ENCODE measurements at places on chromosomes 7 and 10.

- peak; percentile 58 for DNase-seq
Measured at GRCh38 chr7:134750083-134751062, 29.1 kb upstream of the CALD1 start.

DNA sequence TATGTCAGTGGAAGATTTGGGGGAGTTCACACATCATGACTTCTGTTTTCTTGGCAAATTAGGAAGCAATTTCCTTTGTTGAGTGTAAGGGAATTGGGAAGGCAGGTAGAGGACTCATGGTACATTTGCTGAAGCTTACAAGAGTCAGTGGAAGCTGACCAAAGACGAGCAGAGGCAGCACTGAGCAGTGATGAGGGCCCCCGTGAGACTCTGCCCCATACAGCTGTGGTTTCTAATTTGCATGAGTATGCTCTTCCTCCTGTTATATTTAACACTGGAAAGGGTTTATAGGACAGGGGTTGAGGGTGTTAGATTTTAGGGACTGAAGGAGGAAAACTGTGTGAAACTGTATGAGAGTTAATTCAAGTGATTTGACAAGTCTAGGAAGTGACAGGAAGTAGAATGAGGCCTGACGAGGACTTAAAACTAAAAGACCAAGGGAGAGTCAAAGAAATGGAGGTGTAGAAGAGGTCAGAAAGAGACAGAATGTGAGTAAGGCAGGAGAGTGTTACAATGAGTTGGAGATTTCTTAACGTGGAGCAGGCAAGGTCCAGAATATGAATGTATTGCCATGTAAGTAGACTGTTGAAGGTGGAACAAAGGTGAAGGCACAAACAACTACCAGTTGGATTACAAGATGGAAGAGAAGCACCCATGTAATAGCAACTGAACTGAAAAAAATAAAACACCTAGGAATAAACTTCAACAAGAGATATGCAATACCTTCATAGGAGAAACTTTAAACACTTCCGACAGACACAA, 23.5 kb upstream of the MRPS17 start:
- no peak for DNase-seq

DNA sequence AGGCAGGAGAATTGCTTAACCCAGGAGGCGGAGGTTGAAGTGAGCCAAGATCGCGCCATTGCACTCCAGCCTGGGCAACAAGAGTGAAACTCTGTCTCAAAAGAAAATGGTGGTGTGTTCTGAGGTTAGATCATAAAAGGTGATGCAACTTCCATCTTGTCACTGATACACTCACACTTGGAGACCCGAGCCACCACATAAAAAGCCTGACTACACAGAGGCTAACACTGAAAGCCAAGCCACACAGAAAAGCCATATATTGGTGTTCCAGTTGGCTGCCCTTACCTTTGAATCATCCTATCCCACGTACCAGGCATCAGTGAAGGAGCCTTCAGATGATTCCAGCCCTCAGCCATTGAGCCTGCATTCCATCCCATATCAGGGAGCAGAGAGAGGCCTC, 4.0 kb downstream of the MORN4 start:
- no peak for DNase-seq

- no peak for DNase-seq
Measured at GRCh38 chr7:152702-153391, 39.5 kb upstream of the FAM20C start.

- no peak for DNase-seq
Measured at GRCh38 chr7:67896721-67897120, 900.1 kb downstream of the TYW1 start.

GRCh38 chr10:24350070-24350921, 141.4 kb downstream of the KIAA1217 start:
- no peak for DNase-seq

GRCh38 chr10:110074758-110075671, 67.2 kb downstream of the ADD3 start:
- DNase-seq: no peak

DNA sequence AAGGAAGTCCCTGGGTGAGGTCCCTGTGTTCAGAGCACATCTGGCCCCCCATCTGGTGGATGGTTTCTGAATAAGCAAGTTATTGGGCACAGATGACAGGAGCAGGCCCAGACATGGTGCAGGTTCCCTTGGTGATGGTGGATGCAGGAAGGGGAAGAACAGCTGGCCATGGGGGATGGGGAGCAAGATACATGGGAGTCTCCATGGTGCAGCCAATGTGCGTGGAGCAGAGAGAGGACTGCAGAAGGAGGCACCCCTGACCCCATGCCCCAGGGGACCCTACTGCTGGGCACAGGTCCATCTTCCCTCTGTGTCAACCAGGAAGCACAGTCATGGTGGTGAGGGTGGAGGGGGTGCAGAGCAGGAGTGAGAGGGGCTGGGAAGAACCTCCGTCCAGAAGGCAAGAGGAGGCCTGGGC, 43.8 kb upstream of the RABGEF1 start:
- no peak for DNase-seq

DNA sequence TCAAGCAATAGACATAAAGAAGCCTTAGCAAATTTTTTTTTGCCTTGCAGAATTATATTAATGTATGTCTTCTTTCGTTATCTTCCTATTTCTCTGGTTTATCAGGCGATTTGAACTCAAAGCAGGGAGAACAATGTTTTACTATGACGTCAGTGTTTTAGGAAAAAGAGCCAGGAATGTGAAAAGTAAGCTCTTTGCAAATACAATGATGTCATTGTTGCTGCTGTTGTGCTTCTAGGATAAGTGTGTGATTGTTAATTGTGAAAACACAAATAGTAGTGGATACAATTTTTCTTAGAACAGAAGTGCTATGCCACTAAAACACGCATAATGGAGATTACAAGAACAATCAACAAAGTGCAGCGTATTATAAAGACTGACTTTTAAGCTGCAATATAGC, 9.5 kb upstream of the AUTS2 start:
- no peak for DNase-seq

DNA sequence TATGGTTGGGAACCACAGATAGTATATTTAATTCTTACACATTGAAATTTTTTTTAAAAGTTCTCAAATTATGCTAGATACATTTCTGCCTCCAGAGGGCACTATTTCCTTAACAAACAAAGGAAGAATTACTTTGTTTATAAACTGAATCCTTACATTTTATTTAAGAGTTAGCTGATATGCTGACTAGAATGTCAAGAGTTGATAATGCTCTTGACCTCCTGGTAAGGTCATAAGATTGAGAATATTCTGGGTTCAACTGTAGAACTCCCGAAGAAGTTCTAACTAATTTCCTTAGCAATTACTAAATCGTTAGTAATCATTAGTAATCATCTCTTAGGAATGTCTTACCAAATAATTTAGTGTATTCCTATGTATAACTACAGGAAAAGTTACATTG, 95.3 kb upstream of the CYP26C1 start:
- DNase-seq: no peak

DNA sequence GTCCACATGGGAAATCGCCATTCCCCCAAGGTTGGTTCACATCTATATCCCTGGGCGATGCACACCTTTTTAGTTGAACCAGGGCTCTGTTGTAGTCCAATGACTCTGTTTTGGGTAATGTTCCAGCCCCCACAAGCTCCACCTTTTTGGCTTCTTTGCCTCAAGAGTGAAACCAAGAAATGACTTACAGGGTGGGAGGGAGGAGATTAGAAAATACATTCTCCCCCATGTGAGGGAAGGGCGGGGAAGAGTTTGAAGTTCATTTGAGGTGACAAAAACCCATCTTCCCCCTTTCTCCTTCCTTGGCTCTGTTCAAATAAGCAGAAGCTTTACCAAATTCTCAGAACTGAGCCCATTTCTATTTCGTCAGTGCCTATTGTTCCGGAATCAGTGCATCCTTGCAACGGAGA, 82.8 kb downstream of the GATA3 start:
- DNase-seq: no peak

DNA sequence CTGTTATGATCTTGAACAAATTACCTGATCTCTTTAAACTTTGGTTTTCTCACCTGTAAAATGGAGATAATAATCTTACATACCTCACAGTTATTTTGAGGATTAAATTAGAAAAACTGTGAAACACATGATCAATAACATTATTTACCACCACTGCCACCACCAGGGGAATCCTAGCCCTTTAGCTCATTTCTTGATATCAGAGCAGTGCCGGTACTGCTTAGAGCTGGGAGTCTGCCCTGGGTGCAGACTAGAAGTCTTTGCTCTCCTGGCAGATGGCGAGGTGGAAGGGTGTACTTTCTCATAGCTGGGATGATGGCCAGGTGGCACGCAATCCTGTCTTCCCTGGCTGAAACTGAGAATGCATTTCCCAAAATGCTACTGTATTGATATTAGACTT, 12.7 kb upstream of the EFCAB10 start:
- DNase-seq: no peak

DNA sequence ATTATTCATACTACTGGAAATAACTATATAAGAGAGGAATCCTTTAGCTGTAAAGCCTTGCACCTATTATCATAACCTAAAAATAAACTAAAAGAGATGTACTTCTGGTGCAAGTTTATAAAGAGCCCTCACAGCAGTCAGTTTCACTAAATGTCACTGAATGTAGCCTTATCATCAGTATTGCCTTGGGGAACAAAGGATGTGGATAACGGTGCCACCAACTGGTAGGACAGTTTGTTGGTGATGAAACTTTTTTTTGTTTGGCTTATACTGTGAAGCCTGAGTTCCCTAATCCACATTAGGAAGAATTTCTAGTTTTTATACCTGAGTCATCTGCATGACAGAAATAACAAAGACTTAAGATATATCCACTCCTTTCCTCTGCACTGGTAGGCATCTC, 117.9 kb upstream of the COL1A2 start:
- no peak for DNase-seq

DNA sequence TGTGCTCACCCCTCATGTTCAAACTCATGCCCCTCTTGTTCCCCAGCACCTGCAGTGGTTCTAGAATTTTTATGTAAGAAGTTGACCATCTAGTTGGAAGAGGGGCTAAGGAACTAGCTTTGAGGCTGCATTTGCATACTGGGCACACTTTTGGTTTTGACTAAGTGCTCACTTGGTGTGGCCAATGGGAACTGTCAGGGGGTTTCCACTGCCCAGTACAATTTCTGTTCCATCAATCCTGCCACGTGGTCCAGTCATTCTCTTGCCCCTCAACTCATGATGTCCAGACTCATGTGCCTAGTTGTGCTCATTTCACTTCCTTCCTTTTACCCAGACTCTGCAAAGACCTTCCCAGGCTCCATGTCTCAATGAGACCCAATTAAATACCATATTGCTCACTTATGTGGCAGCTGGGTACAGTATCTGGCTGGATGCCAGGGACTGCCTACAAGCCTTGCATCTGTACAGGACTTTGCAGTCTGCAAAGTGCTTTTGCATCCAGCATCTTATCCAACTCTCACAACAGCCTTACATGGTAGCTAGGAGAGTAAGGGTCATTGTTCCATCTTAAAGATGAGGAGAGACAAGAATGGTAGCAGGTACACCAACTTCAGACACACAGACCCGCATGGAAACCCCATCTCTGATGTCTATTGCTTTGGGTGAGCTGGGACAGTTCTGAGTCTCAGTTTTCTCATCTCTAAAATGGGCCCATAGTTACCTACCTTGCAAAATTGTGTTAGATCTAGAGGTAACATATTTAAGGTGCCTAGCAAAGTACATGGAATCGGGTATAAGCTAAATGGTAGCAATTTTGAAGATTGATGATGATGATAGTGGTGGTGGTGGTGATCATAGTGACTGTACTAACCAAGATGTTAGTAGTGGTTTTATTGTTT, 30.1 kb upstream of the KCNMA1 start:
- no peak for DNase-seq

DNA sequence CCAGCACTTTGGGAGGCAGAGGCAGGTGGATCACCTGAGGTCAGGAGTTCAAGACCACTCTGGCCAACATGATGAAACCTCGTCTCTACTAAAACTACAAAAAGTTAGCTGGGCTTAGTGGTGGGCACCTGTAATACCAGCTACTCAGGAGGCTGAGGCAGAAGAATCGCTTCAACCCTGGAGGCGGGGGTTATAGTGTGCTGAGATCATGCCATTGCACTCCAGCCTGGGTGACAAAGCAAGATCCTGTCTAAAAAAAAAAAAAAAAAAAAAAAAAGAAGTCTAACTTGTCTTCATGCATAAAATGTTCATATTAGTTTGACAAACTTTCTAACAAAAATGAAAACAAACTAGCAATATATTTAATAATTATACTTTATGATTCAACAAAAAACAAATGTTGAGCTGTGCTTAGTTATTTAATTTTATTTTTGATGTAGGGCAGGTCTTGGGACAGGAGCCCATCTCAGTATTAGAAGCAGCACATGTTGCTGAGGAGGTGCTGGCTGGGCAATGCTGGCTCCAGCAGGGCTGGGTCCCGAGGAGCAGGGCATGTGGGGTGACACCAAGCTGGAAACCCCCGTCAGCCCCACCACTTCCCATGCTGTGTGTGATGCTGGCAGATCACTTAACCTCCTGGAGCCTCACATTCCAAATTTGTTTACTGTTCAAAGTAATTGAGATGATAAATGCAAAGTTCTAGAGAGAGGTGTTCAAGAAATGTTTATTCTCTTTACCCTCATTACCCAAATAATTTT, 335.3 kb upstream of the KLF6 start:
- no peak for DNase-seq

DNA sequence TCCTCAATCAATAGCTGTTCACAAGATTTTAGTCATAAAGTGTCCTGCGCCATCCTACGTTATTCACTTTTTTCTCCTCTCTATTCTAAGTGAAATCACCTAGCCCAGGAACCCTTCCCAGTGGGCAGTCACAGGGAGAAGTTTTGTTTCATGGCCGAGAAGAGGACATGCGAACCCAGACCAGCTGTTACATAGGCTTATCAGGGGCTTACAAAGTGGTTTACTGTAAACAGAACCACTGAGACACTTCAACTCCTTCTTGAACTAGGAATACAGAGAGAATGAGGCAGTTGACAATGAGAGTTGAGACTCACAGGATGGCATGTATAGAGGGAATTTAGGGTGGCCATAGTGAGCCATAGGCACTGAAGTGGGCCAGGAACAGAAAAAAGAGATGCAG, 246.9 kb upstream of the GLI3 start:
- no peak for DNase-seq

- no peak for DNase-seq
Measured at GRCh38 chr10:44306762-44307161, 78.1 kb downstream of the CXCL12 start.

Measured in stimulated activated CD8-positive, alpha-beta memory T cell treated with anti-CD3 and anti-CD28 coated beads, Interleukin-2, amount 100 ng/mL, for 48 hours (primary cell).